Stimulated activated CD8-positive, alpha-beta memory T cell treated with anti-CD3 and anti-CD28 coated beads, Interleukin-4, amount 100 ng/mL, for 1 hour (primary cell): ENCODE measurements at places on chromosomes 12 and 14.

DNA sequence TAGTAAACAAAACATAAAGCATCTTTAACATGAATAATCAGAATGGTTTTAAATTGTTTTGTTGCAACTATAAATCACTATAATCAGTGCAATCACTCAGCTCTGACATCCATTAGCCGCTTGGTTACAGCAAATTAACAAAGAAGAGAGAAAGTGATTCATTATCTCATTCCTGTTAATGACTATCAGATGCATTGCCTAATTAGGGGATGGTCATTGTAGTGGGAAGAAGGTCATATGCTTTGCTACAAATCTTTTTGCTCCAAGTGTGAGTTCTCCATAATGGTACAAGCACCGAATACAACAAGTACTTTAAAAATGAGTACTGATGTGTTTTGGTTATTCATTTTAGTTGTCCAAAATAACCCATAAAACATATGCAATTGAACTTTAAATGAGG is 272.0 kb downstream of the AKAP6 start:
- no peak for DNase-seq

DNA sequence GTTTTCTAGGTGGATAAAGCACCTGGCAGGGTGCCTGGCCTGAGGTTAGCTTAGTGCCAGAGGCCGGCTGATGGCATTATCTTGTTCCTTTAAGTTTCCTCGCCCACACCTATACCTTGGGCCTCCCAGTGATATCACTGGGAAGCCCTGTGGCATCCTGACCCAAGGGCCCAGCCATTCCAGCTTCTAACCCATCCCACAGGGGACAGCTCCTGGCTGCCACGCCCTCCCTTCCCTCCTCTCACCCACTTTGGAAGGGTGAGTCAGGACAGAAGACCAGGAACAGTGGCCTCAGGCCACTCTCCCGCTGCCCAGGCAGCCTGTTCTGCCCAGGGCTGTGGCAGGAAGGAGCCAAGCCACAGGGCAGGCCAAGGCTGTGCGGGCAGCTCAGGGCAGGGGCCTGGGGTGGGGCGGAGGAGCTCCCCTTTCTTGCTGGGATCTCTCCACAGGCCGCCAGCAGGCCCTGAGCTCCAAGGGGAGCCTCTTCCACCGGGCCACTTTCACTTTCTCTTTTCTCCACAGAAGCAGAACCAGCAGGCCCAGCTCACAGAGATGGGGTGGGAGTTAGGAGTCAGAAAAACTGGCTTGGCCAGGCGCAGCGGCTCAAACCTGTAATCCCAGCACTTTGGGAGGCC is 75.1 kb downstream of the IRF2BPL start:
- DNase-seq: no peak

DNA sequence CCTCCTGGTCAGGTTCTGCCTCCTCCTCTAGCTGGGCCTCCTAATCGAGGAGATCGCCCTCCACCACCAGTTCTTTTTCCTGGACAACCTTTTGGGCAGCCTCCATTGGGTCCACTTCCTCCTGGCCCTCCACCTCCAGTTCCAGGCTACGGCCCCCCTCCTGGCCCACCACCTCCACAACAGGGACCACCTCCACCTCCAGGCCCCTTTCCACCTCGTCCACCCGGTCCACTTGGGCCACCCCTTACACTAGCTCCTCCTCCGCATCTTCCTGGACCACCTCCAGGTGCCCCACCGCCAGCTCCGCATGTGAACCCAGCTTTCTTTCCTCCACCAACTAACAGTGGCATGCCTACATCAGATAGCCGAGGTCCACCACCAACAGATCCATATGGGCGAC is 19.3 kb downstream of the CPSF6 start:
- no peak for DNase-seq

- no peak for DNase-seq
These were observed 77.1 kb downstream of the MGST1 start for GRCh38 chr12:16424531-16424930.

- DNase-seq: no peak
These were observed 615 bp upstream of the ASB8 start for GRCh38 chr12:48157889-48158370.

DNA sequence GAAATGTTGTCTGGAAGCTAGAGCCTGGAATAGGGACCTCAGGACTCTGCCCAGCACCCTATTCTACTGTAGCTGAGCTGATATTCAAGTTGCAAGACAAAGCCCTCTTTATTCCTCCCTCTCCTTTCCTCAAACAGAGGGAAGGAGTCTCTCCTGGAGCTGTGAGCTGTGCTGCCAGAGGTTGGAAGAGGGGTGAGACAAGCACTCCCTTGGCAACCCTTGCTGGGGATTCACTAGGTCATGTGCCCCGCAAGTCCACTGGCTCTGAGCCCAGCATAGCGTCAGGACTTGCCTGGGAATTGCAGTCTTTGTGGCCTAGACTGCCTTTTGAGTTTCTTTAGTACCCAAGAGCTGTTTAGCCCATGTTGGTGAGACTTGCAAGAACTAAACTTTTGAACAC is 11.4 kb upstream of the ASCL1 start:
- no peak for DNase-seq

- no peak for DNase-seq
These were observed 505.4 kb downstream of the CCER1 start for GRCh38 chr12:90449611-90450010.

DNA sequence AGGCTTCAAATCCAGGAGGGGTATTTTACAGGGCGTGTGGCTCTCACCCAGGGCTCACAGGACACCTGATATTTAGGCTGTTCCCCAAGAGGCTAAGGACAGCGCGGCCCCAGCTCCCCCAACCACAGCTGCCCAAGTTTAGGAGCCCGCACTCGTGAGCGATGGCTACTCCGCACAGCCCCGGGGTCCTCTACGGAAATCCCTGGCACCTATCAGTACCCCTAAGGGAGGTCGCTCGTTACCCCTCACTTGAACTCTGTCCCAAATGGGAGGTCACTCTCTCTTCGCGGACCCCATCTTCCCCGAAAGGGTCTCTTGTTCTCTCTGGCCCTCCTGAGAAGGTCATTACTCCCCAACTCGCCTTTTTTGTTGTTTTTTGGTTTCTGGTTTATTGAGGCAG is 708 bp upstream of the P2RX4 start:
- DNase-seq: no peak

GRCh38 chr14:25759920-25760655 is 710.1 kb upstream of the STXBP6 start:
- no peak for DNase-seq

GRCh38 chr14:31207287-31207754 is 272 bp downstream of the HECTD1 start:
- DNase-seq: no peak

DNA sequence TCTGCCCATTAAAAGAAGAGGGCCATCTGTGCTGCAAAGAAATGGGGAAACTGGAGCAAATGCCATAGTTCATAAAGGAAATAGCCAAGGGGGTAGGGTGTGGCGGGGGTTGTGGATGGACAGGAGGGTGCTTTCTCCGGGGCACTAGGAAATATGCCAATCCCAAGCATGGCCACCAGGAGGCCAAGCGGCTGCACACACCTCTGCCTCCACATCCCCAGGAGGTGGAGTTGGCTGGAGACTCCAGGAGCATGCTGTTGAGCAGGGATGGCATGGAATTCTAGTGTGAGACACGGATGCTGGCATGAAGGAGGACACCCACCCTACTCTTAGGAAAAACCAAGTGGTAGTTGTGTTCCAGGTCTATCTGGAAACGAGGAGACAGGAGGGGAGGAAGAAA is 25.2 kb downstream of the NID2 start:
- DNase-seq: no peak

- DNase-seq: no peak
These were observed 3.7 kb downstream of the MYL6 start for GRCh38 chr12:56161690-56162351.

GRCh38 chr14:97625477-97625876 is 828.3 kb downstream of the VRK1 start:
- no peak for DNase-seq

- no peak for DNase-seq
These were observed 594 bp upstream of the CEP170B start for GRCh38 chr14:104864267-104865080.

GRCh38 chr14:106308839-106309389 is 782.5 kb downstream of the TMEM121 start:
- peak; percentile 20 for DNase-seq

DNA sequence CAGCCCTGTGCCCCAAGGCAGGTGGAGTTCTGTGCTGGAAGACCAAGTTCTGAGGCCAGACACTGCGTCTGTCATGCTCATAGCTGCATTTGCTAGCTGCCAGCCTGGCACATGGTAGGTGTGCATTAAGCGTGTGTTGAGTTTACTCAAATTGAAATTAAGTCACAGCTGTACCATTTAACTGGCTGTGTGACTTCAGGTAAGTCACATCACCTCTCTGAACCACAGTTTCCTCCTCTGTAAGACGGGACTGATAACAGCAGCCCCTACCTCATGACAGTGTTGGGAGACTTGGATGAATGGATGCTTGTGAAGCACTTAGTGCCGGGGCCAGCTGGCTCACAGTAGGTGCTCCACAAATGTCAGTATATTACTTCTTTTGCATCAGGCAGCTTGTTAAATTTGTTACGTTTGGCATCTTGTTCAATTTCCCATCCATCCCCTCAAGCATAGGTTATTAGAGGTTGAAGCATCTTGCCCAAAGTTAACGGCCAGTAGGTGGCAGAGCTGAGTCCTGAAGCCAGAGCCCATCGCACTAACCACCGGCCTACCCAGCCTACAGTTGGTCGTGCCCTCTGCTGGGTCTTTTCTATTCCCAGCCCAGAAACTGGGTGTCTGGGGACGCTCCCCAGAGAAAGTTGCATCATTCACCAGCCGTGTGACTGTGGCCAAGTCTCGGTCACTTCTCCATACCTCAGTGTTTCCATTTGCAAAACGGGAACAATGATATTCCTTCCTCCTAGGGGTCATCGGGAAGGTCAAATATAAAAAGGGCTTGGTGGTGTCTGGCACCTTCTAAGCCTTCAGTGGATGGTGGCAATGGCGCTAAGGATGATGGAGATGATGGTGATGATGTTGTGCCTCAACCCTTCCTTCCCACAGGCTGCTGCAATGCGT is 4.5 kb downstream of the DAO start:
- DNase-seq: peak; percentile 17

DNA sequence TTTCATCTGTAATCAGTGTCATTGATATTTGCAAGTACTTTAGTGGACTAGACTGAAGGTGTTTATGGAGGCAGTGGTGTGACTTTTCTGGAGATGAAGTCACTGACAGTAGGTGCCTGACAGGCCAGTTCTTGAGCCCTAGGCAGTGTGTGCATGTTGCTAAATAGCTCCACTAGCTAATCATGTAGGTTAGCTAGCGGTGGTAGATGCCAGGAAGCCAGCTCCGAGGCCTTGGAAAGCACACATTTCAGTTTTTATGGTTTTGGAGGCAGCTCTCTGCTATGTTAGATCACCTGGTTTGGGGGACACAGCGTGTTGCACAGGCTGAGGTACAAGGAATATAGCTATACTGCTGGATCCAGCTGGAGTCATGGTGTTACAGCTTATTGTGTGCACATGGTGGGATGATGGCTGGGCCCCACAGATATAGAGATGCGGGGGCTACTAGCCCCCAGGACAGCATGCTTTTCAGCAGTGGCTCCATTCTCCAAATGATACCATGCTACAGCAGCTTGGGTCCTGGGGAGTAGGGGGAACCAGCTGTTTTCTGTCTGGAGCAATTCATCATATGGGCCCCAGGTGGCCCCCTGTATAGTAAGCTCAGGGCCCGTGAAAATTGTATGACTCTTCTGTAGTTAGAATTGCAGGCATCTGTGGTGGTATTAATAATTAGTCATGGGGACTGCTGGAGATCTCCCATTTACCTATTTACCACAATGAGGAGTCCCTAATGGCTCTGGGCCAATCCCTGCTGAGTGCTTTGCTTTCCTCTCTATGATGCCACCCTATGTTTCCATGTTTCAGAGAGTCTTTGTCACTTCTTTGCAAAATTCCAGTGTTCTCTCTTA is 367.2 kb upstream of the LMO3 start:
- DNase-seq: no peak

- no peak for DNase-seq
These were observed 33.9 kb upstream of the LIMA1 start for GRCh38 chr12:50317203-50317602.

DNA sequence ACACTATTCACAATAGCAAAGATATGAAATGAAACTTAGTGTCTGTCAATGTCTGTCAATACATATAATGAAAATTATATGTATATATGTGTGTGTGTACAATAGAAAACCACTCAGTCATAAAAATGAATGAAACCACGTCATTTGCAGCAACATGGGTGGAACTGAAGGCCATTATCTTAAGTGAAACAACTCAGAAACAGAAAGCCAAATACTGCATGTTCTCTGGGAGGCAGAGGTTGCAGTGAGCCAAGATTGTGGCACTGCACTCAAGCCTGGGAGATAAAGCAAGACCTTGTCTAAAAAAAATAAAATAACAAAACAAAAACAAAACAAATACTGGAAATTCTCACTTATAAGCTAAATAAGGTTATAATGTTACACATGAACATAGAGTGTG is 16.7 kb upstream of the E2F7 start:
- DNase-seq: no peak

DNA sequence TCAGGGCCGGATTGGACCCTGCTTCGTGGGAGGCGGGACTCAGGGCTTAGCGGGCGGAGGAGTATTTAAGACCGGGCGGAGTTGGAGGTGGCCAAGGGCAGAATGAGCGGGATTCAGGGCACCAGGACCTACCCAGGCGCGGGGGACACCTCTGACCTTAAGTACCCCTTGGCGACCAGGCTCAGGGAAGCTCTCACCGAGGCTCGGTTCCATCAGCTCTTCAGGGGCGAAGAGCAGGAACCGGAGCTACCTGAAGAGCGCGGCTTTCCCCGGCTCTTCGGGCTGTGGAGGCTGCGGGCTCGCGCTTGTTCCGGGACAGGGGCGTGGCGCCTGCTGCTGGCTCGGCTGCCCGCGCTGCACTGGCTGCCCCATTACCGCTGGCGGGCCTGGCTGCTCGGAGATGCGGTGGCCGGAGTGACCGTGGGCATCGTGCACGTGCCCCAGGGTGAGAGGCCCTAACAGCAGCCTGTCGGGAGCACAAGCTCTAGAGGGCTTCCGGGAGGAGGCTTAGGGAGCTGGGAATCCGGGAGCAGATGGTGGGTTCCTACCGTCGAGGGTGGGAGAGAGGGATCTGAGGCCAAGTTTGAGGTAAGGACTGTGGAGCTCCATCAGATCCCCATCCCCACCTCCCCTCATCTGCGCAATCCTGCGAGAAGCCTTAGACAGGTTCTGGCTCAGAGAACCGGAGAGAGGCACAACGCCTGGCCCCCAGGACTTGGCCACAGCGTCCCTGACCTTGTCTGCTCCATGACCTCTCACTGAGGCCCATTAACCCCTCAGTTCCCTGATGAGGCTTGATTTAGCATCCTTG is 8.4 kb downstream of the ARHGEF25 start:
- no peak for DNase-seq

GRCh38 chr12:28742791-28743190 is 406.3 kb upstream of the FAR2 start:
- no peak for DNase-seq

- no peak for DNase-seq
These were observed 20.0 kb downstream of the NFKBIA start for GRCh38 chr14:35384455-35385041.

DNA sequence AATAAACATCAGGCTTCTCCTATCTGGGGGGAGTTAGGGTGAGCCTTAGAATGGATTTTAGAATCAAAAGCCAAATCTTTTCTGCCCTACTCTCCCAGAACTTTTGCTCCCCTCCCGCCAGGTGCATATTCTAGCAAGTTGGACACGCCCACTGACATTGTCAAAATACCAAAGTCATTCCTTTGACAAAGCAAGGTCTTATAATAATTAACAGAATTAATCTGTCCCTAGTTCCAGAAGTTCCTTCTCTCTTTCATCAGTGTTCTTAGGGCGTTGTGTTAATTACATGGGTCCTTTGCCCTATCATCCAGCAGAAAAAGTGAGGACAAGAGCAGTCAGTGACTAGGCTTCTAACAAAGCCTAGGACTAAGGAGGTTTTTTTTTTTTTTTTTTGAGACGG is 2.4 kb downstream of the PRR13 start:
- DNase-seq: no peak
